ENCODE measurements at places on chromosomes 2 and 18. TPM values are rescaled to one million over a fixed set of nuclear protein-coding genes. Genes with fewer than 3 reads are reported as not detected.

DNA sequence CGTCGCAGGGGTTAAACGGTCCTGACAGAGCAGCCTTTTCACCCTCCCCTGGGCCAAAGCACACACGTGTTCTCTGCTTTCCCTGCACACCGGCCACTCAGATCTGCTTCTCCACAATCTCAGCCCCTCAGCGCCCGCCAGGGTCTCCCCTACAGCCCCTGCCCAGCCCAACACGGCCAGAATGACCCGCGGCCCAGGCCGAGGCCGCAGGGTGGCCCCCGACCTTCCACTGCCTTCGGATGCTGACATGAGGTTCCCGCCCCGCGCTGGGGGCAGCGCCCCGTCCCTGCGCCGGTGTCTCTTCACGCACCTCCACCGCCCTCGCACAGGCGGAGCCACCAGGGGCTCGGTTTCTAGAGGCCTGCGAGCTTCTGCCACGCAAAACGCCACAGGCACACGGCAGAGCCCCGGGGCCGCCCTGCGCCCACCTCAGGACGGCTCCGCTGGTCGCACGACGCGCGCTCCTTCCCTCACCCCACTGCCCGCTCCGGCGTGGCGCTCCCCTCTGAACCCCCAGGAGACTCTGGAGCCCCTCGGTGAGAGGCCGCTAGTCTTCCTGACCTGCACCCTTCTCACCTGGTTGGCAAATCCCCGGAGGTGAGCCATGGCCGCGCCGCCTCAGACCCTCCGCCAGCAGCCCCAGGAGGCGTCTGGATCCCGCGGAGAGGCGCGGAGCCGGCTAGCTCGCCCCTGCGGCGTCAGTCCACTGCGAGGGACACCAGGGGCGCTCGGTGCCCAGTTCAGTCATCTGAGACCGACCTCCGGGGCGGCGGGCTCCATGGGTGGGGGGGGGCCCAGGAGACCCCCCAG is 749 bp downstream of the STK25 start:
- H3K36me3 ChIP-seq, result no peaks in the 10 kb centered on the region
- peak overlapping the region; percentile 83 for H3K4me3 ChIP-seq
- peaks cover 15% of the 10 kb centered on the region for H3K4me1 ChIP-seq
- no peaks in the 10 kb centered on the region for H3K27me3 ChIP-seq

DNA sequence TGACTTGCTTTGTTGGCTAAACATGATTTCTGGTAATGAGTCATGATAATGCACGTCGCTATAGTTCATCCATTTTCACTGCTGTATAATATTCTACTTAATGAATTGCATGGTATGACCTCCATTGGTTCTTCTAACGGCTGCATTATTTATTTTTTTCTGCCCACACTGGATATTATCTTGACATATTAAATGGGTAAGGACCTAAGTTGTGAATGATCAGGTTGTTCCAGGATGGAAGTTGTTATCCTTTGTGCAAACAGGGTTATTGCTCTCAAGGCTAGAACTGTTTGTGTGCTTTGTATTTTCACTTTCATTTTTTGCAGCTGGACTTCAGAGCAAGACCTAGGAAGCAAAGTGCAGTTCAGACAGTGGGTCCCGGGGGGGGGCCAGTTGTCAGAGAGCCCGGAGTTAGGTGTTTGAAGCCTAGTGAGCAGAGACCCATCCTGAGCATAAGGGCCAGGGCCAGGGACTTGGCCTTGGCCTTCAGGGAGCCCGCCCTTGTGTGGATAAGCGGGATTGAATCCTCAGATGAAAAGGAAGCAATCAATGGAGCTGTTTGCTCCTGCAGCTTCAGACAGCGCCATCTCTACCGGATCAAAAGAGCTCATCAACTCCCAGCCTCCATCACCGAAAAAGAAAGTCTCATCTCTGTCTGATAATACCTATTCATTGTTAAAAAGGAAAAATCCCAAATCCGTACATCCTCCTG is 48.2 kb downstream of the AGAP1 start:
- no peaks in the 10 kb centered on the region for H3K36me3 ChIP-seq
- H3K27me3 ChIP-seq, result no peaks in the 10 kb centered on the region
- H3K4me3 ChIP-seq, result no peak overlapping the region
- DNase-seq, result no peak
- H3K4me1 ChIP-seq, result no peaks in the 10 kb centered on the region
- no peak overlapping the region for H3K27ac ChIP-seq

DNA sequence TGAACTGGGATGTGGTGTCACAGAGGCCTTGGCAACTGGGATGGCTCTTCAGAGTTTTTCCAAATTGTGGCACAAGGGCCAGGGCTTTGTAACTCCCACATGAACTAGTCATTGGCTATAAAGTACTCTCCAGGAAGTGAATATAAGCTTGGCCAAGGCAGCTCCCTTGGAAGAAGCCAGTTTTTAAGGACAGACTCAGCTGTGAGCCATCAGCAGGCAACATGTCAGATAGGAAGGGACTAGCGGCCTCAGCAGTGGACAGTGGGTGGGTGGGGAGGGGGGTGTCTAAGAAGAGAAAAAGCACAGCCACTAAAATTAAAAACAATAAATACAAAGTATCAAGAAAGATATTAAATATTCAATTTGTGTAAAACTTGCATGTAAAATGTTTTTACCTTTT is 691.1 kb upstream of the PIK3C3 start:
- no peak overlapping the region for H3K4me3 ChIP-seq
- no peaks in the 10 kb centered on the region for H3K36me3 ChIP-seq
- no peak overlapping the region for H3K27ac ChIP-seq
- no peaks in the 10 kb centered on the region for H3K27me3 ChIP-seq
- H3K4me1 ChIP-seq, result no peaks in the 10 kb centered on the region
- DNase-seq, result no peak

DNA sequence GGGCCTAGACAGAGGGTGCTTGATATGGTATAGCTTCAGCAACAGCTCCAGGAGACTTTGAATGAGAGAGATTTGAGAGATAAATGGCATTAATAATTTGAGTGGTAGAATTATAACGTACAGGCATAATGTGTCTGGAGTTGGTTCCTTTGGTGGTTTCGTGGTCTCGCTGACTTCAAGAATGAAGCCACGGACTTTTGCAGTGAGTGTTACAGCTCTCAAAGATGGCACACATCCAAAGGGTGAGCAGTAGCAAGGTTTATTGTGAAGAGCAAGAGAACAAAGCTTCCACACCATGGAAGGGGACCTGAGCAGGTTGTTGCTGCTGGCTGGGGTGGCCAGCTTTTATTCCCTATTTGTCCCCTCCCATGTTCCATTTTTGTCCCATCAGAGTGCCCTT is 23.1 kb downstream of the PDCD1 start:
- H3K27ac ChIP-seq, result no peak overlapping the region
- peak; percentile 24 for DNase-seq
- H3K36me3 ChIP-seq, result no peaks in the 10 kb centered on the region
- no peaks in the 10 kb centered on the region for H3K4me1 ChIP-seq
- H3K27me3 ChIP-seq, result peaks cover 30% of the 10 kb centered on the region
- H3K4me3 ChIP-seq, result no peak overlapping the region

GRCh38 chr2:16746833-16747232 is 81.2 kb upstream of the CYRIA start:
- H3K27ac ChIP-seq, result no peak overlapping the region
- H3K27me3 ChIP-seq, result peaks cover 2% of the 10 kb centered on the region
- H3K4me1 ChIP-seq, result no peaks in the 10 kb centered on the region
- H3K4me3 ChIP-seq, result no peak overlapping the region
- H3K36me3 ChIP-seq, result no peaks in the 10 kb centered on the region
- DNase-seq, result no peak

FTCDNL1 gene
- 0.45 TPM for total RNA-seq

- H3K4me3 ChIP-seq, result no peak overlapping the region
- H3K4me1 ChIP-seq, result no peaks in the 10 kb centered on the region
- no peaks in the 10 kb centered on the region for H3K36me3 ChIP-seq
- no peak for DNase-seq
These were observed 30.8 kb upstream of the PARD3B start for GRCh38 chr2:204514439-204514838.

DNA sequence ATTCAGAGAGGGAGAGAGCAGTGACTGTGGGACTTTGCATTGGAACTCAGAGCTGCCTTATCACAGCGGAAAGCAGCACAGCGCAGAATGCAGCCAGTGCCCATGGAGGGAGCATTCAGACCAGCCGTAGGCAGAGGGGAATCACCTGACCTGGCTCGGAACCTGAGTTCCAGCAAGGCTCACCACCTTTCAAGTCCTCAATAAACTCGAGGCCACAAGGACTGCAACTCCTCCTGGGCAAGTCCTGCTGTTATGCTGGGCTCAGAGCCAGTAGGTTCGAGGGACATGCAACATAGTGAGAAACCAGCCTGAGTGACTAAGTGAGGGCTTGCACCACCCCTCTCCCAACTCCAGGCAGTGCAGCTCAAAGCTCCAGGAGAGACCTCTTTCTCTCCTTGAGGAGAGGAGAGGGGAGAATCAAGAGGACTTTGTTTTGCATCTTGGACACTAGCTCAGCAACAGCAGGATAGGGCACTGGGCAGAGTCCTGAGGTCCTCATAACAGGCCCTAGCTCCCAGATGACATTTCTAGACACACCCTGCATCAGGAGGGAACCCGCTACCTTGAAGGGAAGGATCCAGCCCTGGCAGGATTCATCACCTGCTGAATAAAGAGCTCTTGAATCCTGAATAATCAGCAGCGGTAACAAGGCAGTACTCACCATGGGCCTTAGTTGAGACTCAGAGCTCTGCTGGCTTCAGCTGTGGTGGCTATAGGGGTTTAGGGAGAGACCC is 136.8 kb upstream of the OTOS start:
- peaks cover 19% of the 10 kb centered on the region for H3K4me1 ChIP-seq
- H3K36me3 ChIP-seq, result no peaks in the 10 kb centered on the region
- H3K4me3 ChIP-seq, result no peak overlapping the region
- DNase-seq, result peak; percentile 53
- H3K27ac ChIP-seq, result no peak overlapping the region

GRCh38 chr2:207014424-207014823 is 75.1 kb downstream of the CPO start:
- H3K27ac ChIP-seq, result no peak overlapping the region
- DNase-seq, result no peak
- H3K36me3 ChIP-seq, result no peaks in the 10 kb centered on the region
- no peaks in the 10 kb centered on the region for H3K4me1 ChIP-seq
- no peak overlapping the region for H3K4me3 ChIP-seq
- no peaks in the 10 kb centered on the region for H3K27me3 ChIP-seq

All from astrocyte (in vitro differentiated cells and primary cell).